Upper lobe of left lung (tissue), 6 donors: ENCODE measurements at places on chromosomes 5 and 9. TPM values are rescaled to one million over a fixed set of nuclear protein-coding genes. Genes with fewer than 3 reads are reported as not detected.

DNA sequence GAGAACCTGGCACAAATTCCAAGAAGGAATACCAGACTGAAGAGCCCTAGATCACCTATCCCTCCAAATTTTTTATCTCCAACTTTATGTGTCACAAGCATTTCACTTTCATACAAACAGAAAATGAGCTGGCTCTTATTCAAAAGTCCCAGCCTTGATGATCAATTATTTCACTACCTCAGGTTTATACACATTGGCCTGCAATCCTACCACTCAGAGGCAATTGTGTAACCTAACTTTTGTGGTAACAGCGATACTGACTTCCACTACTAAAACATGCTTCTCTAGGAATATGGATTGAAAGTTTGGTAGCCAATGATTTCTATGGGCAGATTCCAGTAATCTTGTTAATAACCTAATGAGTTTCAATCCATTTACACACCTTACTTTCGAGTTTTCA is 10.5 kb downstream of the RNF38 start:
- no peak overlapping the region for H3K27ac ChIP-seq
- H3K4me1 ChIP-seq = peaks cover 7% of the 10 kb centered on the region
- no peak for DNase-seq
- no peak overlapping the region for H3K4me3 ChIP-seq
- H3K27me3 ChIP-seq = no peaks in the 10 kb centered on the region

The GRM6 gene
- total RNA-seq = not detected

- DNase-seq = no peak
- H3K27me3 ChIP-seq = no peaks in the 10 kb centered on the region
- no peak overlapping the region for H3K27ac ChIP-seq
- no peaks in the 10 kb centered on the region for H3K36me3 ChIP-seq
Measured at GRCh38 chr5:43711496-43711895, 108.5 kb downstream of the NNT start.

DNA sequence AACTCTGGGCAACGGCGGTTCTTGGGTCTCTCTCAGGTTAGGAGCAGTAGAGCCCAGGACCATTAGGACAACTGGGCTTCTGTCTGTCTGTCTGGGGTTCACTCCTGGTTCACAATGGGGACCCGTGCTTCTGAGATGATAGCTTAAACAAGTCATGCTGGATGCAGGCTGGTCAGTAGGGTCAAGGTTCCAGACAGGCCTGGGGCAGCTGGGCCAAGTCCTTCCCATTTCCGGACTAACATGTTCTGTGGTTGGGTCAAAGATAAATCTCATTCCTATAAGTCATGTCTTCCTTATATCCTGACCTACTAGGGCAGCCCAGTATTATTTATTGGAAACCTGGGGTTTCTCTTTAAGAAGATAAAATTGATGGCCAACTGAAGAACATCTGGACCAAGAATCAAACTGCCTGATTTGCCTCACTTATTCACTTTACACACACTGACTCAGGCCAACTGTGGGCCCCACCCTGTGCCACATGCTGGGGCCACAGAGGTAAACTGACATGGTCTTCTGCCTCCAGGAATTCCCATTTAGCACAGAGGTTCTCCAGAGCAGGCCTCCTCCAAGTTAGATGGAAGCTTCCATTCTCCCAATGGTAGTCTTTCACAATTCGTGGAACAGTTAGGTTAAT is 8.3 kb downstream of the HDHD3 start:
- H3K27me3 ChIP-seq = no peaks in the 10 kb centered on the region
- H3K4me1 ChIP-seq = no peaks in the 10 kb centered on the region
- no peak for DNase-seq
- peaks cover 2% of the 10 kb centered on the region for H3K36me3 ChIP-seq
- no peak overlapping the region for H3K27ac ChIP-seq

The C5orf52 gene
- total RNA-seq = not detected

DNA sequence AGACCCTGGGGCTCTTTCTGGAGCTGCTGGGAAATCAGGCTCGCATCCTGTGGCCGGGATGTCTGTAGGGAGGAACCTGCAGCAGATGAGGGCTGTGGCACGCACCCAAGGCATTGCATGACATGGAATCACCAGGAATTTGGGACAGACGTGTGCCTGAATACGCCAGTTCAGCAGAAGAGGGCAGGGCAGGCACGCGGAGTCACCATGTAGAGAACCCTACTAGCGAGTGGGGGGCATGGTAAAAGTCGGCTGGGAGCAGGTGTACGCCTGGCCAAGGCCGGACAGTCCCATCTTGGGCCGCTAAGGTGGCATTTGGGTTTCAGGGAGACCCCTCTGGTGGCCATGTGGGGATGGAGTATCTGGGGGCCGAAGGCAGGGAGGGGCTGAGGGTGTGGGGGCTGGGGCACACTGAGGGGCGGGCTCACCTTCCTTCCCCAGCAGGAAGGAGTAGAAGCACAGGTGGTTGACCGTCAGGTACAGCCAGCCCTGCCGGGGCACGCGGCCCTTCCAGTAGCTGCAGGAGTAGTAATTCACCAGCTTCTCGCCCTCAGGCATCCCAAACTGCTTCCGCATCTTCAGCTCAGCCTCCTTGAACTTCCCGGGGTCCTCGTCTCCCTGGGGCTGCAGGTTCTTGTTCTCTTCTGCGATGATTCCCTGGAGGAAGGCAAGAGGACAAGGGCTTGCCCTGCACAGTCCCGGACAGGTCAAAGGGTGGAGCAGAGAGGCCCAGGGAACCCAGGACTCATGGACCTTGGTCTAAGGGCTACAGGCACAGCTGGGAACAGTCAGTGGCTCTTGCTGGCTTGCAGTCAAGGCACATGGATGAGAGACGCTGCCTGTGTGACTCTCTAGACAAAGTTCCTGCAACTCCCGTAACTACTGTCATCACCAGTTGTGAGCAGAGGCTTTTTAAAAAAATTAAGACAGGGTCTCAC is 13.5 kb downstream of the TBC1D9B start:
- DNase-seq = peak; percentile 53
- H3K27ac ChIP-seq = no peak overlapping the region
- no peak overlapping the region for H3K4me3 ChIP-seq
- no peaks in the 10 kb centered on the region for H3K27me3 ChIP-seq
- H3K36me3 ChIP-seq = peaks cover 85% of the 10 kb centered on the region
- no peaks in the 10 kb centered on the region for H3K4me1 ChIP-seq

- H3K27me3 ChIP-seq = no peaks in the 10 kb centered on the region
- DNase-seq = no peak
- no peaks in the 10 kb centered on the region for H3K4me1 ChIP-seq
- H3K36me3 ChIP-seq = no peaks in the 10 kb centered on the region
Measured at GRCh38 chr5:9170026-9170425, 375.8 kb downstream of the SEMA5A start.

DNA sequence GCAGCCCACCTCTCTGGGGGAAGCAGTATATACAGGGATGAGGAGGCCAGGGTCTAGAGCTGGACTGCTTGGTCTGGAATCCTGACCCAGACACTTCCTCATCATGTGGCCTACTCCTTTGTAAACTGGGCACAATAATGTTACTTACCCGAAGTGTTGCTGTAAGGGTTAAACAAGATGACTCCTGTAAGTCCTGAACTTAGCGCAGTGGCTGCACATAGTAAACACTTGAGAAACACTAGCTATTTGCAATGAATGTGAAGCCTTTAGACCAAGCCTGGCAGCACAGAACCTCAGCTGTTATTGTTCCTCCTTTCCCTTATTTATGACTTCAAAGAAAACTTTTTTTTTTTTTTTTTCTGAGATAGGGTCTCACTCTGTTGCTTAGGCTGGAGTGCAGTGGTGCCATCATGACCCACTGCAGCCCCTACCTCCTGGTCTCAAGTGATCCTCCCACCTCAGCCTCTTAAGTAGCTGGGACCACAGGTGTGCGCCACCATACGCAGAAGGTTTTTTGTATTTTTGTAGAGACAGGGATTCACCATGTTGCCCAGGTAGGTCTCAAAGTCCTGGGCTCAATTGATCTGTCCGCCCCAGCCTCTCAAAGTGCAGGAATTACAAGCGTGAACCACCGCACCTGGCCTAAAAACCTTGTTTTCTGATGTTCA is 96.2 kb upstream of the IL6ST start:
- DNase-seq = no peak
- H3K27me3 ChIP-seq = no peaks in the 10 kb centered on the region
- H3K4me3 ChIP-seq = no peak overlapping the region
- no peak overlapping the region for H3K27ac ChIP-seq
- H3K36me3 ChIP-seq = no peaks in the 10 kb centered on the region

The N4BP3 gene
- total RNA-seq = 12.6 TPM

- H3K27me3 ChIP-seq = no peaks in the 10 kb centered on the region
- H3K27ac ChIP-seq = no peak overlapping the region
- H3K4me3 ChIP-seq = no peak overlapping the region
- peaks cover 11% of the 10 kb centered on the region for H3K4me1 ChIP-seq
Measured at GRCh38 chr5:172530878-172531703, 76.8 kb upstream of the SH3PXD2B start.

GRCh38 chr9:25366906-25367305 is 311.3 kb downstream of the TUSC1 start:
- no peaks in the 10 kb centered on the region for H3K4me1 ChIP-seq
- DNase-seq = no peak
- H3K27ac ChIP-seq = no peak overlapping the region
- no peaks in the 10 kb centered on the region for H3K27me3 ChIP-seq
- H3K4me3 ChIP-seq = no peak overlapping the region

The ERCC6L2 gene
- total RNA-seq = 107 TPM

The IFT74 gene
- total RNA-seq = 19.9 TPM

GRCh38 chr5:138274189-138274853 is at the start of gene GFRA3:
Gene GFRA3, minus strand, starts transcription at chr5:138274621. Its CDS starts 197 bp downstream, at chr5:138274424.
- no peak within 1 kb of the TSS for H3K27ac ChIP-seq
- DNase-seq = no peak
- peaks cover 7% of the 10 kb centered on the region for H3K4me1 ChIP-seq
- no peaks in the 10 kb centered on the region for H3K36me3 ChIP-seq
- H3K4me3 ChIP-seq = peak within 1 kb of the TSS; percentile 33

The SH2D3C gene
- total RNA-seq = 35.6 TPM

DNA sequence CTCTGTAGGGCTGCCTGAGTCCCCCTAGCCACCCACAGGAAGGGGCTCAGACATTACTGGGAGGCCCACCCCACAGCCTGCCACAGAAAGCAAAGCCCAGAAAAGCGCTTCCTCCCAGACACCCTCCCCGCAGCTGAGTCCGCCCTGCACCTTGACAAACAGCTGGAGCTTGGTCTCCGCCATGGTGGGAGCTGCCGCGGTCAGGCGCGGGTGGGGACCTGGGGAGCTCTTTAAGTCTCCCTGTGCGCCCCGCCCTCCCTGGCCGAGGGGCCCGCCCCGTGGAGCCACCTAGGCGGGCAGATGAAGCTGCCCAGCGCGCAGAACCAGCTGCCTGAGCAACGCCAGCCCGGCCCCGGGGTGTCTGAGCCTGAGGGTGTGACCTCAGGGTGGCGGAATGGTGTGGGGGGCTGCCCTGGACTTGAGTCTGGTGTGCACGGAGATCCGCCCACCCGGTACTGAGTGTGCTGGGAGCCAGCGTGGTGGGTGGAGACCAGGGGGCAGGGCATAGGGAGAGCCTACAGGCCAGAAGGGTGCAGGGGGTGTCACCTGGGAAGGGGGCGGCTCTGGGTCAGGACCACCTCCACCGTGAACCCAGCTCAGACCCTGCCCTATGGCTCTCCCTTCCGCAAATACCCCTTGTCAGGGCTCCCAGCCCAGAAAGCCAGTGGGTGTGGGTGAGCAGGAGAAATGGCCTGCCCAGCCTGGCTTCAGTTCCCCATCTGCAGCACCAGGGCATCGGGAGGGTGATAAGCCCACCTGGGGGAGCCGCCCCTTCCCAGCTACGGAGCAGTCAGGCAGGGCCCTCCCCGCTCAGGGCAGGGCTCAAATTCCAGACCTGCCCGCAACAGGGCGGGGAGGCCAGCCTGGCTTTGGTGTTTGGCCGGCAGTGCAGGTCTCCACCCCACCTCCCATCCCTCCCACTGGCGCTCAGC is at the start of gene CLIC3:
TSS of gene CLIC3 (minus strand) at position 208 of the 932 bp plus-strand sequence. CDS start at position 183, 25 bp downstream.
- no peaks in the 10 kb centered on the region for H3K27me3 ChIP-seq
- DNase-seq = peak; percentile 93
- H3K4me3 ChIP-seq = peak within 1 kb of the TSS; percentile 31
- H3K36me3 ChIP-seq = no peaks in the 10 kb centered on the region

The GNA14 gene
- 6.0 TPM for total RNA-seq

The ACSL6 gene
- total RNA-seq = 1.2 TPM

GRCh38 chr5:87081016-87081415 is 186.7 kb upstream of the RASA1 start:
- no peaks in the 10 kb centered on the region for H3K27me3 ChIP-seq
- no peak overlapping the region for H3K4me3 ChIP-seq
- H3K4me1 ChIP-seq = no peaks in the 10 kb centered on the region
- no peak for DNase-seq
- no peaks in the 10 kb centered on the region for H3K36me3 ChIP-seq
- no peak overlapping the region for H3K27ac ChIP-seq

The ODF2 gene
- 12.2 TPM for total RNA-seq

DNA sequence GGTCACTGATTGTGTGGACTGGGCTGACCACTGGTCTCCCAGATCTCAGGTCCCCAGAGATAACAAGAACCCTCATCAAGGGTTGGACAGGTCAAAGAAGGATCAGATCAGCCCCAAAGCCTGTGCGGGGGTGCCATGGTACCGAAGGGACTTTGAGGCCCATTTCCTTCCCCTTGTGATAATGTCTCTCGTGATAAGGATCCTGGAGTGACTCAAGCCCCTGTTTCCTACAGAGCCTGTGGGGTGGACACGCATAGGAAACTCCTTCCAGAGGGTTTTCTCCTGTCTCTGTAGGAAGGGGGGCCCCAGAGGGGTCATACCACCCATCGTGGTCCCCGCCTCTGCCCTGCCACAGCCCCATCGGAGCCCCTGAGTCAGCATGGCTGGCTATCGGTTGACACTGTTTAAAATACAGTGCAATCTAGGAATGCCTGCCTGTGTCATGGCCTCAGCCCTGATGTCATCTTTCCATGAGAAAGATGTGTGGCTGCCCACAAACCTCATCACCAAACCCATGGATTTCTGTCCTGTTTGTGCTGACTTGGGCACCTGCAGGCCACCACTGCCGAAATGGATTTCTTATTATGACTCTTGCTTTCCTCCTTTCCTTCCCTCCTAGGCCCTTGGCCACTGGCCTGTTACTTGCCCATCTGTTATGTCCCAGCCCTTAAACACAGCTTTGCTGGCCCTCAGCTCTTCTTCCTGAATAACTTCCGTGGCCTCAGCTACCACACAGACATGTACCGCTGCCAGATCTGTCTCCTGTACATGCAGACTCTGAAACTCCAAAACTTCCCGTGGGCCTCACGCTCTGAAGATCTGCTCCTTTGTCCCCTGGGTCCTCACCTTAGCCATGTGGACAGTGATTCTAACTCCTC is 2.9 kb upstream of the CSF2 start:
- no peaks in the 10 kb centered on the region for H3K36me3 ChIP-seq
- DNase-seq = no peak
- H3K27ac ChIP-seq = no peak overlapping the region
- H3K4me3 ChIP-seq = no peak overlapping the region
- no peaks in the 10 kb centered on the region for H3K27me3 ChIP-seq
- H3K4me1 ChIP-seq = peaks cover 22% of the 10 kb centered on the region

GRCh38 chr9:136079211-136079915 is 15.7 kb downstream of the NACC2 start:
- H3K27me3 ChIP-seq = no peaks in the 10 kb centered on the region
- H3K27ac ChIP-seq = peak overlapping the region; percentile 58
- H3K4me3 ChIP-seq = no peak overlapping the region
- H3K36me3 ChIP-seq = peaks cover 12% of the 10 kb centered on the region
